IMR-90 (cell line): ENCODE measurements at places on chromosomes 11 and 22. TPM values are rescaled to one million over a fixed set of nuclear protein-coding genes. Genes with fewer than 3 reads are reported as not detected.
A peak's percentile ranks its signal among the peaks of the same experiment; 100 is the strongest.

HBG2 gene
- total RNA-seq = 0.54 TPM in 1 of 2 replicates, not detected in the other

PARVG gene
- total RNA-seq = not detected in 2 replicates

DNA sequence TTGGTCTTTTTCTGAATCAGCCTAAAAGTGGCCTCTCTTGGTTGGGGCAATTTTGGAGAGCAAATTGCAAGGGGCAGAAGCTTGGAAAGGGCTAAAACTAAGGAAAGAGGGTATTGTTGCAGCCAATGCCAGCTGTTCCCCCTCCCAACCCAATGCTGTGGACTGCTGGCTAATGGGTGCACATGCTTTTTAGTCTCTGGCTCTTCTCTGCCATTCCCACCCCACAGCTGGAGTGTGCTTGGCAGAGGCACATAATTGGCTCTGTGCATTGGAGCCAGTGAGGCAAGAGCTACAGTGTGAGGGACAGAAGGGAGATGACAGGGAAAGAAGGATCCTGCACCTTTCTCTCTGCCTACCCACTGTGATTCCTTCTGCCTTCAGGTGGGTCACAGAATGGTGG is 140.0 kb downstream of the NECTIN1 start:
- no peak overlapping the region for H3K4me3 ChIP-seq
- DNase-seq = no peak
- no peaks in the 10 kb centered on the region for H3K4me1 ChIP-seq

GRCh38 chr11:17730608-17731462 is 3.7 kb upstream of the KCNC1 start:
- H3K4me3 ChIP-seq = no peak overlapping the region
- H3K27ac ChIP-seq = no peak overlapping the region
- DNase-seq = peak; percentile 66
- H3K36me3 ChIP-seq = no peaks in the 10 kb centered on the region
- H3K4me1 ChIP-seq = no peaks in the 10 kb centered on the region
- H3K27me3 ChIP-seq = peaks cover 32% of the 10 kb centered on the region

- H3K27me3 ChIP-seq = no peaks in the 10 kb centered on the region
- no peak overlapping the region for H3K4me3 ChIP-seq
- H3K27ac ChIP-seq = no peak overlapping the region
- no peaks in the 10 kb centered on the region for H3K36me3 ChIP-seq
Observed at GRCh38 chr22:43554694-43555365, 143.0 kb downstream of the MPPED1 start.

PHF21B gene
- total RNA-seq = not detected in 2 replicates

BATF2 gene
- 0.36 and 0.56 TPM in 2 replicates for total RNA-seq

OMP gene
- not detected in 2 replicates for total RNA-seq

DNA sequence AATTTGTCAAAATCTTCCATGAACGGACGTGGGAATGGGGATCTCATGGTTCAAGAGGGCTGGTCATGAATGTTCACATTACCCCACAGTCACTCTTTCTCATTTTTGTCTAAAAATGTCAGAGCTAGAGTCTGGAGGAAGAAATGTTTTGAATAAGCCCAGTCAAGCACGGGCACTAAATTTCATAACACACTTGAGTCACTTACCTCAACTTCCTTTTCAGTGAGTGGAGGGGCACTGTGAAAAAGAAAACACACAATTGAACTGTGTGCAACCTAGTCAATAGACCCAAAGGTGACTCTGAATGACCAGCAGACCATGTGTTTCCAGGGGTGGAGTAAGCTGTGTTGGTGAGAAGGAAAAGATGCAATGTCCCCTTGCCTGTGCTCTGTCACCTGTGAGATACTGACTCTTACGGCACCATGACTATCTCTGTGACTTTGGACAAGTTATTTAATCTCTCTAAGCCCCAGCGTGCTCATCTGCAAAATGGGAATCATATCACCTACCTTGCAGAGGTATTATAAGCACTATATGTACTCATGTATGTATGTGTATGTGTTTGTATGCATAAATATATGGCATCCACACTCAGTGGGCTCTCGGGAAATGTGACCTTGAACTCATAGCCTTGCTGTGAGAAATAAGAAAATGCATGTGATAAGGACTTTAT is 38.2 kb upstream of the LYVE1 start:
- peak overlapping the region; percentile 93 for H3K27ac ChIP-seq
- H3K36me3 ChIP-seq = peaks cover 35% of the 10 kb centered on the region

SAA4 gene
- not detected in 2 replicates for total RNA-seq

DNA sequence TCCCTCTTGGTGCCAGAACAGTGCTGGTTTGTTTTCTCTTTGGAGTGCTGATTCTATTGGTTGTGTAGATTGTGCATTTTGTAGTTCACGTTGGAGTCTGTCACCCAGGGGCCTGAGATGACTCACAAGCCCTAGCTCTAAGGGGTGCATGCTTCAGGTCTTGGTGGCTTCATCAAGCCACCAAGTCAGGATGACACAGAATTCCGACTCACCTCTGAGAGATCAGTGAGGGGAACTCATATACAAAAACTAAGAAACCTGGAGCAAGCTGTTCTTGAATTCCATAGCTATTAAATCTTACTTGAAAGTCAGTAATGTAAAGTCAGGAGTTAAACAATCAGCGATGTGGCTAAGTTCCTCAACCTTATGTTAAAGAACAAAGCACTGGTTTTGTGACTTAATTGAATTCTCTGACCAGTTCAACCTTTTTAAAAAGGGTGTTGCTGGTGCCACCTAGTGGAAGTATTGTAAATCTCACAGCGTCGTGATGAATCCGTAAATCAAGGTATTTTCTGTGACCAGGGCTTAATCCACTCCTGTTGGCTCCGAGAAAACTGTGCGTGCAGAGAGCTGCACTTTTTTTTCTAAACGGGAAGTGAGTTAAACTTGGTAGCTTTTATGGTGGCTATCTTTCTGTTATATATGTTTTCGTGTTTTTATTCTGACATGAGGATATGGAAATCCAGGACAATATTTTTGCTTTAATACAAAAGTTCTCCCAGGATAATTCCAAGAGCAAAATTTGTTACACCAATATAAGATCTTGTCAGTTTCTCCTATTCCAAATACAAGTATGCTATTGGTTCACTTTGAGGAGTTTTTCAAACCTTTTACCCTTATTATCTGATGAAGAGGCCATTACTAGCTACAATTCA is 14.6 kb downstream of the MMP13 start:
- no peak overlapping the region for H3K27ac ChIP-seq
- H3K36me3 ChIP-seq = no peaks in the 10 kb centered on the region
- DNase-seq = peak; percentile 73
- no peak overlapping the region for H3K4me3 ChIP-seq
- peaks cover 1% of the 10 kb centered on the region for H3K27me3 ChIP-seq

- H3K27me3 ChIP-seq = no peaks in the 10 kb centered on the region
- no peak for DNase-seq
- H3K4me1 ChIP-seq = peaks cover 2% of the 10 kb centered on the region; the same call in 1 of the 2 replicates
- no peak overlapping the region for H3K4me3 ChIP-seq
Observed at GRCh38 chr11:130139401-130139800, 20.2 kb upstream of the ST14 start.

DNA sequence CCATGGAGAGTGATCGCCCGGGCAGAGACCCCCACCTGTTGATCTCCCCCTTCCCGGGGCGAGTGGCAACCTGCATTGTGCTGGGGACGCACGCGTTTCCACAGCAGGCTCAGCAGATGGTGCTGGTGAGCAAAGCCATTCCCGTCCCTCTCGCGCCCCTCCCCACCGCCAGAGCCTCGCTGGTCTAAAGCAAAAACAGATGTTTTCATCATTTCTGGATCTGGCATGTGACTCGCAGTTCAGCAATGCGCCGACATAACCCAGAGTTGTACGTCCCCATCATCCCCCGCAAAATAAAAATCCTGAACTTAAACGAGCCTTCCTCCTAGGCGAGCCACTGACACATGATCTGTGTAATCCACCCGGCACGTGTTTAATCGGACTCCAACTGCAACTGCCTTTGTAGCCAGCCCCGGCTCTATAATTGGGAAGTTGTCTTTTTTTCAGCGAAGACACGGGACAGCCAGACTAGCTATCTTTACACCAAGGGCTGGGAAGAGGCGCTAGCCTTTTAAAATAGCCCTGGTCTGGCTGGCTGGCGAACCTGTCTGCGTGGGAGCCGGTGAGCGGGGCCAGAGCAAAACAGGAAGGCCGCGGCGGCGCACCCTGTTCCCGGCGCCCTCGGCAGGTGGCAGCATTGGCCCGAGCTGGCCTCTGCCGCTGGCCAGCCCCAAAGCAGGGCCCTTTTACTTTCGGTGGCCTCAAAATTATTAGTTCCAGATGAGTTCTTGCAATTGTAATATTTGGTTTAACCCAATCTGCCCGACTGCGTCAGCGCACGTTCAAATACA is 203.0 kb upstream of the SORL1-AS1 start:
- H3K4me3 ChIP-seq = peak overlapping the region; percentile 28
- DNase-seq = peak; percentile 99
- H3K27ac ChIP-seq = peak overlapping the region; percentile 97
- no peaks in the 10 kb centered on the region for H3K36me3 ChIP-seq
- no peaks in the 10 kb centered on the region for H3K27me3 ChIP-seq

SLC22A6 gene
- not detected in 2 replicates for total RNA-seq

DNA sequence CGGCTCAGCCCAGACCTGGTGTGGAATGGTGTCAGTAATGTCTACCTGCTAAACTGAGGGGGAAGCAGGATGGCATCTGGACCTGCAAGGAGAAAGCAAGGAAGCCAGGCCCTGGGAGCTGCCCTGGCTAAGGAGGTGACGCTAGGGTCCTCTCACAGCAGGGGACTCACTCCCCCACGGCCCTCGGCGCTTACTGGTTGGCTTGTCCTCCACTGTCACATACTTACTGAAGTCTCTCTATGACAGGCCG is 48.9 kb downstream of the TPBGL start:
- H3K27ac ChIP-seq = no peak overlapping the region
- no peak for DNase-seq
- H3K27me3 ChIP-seq = peaks cover 1% of the 10 kb centered on the region; the same call in 1 of the 2 replicates

DNA sequence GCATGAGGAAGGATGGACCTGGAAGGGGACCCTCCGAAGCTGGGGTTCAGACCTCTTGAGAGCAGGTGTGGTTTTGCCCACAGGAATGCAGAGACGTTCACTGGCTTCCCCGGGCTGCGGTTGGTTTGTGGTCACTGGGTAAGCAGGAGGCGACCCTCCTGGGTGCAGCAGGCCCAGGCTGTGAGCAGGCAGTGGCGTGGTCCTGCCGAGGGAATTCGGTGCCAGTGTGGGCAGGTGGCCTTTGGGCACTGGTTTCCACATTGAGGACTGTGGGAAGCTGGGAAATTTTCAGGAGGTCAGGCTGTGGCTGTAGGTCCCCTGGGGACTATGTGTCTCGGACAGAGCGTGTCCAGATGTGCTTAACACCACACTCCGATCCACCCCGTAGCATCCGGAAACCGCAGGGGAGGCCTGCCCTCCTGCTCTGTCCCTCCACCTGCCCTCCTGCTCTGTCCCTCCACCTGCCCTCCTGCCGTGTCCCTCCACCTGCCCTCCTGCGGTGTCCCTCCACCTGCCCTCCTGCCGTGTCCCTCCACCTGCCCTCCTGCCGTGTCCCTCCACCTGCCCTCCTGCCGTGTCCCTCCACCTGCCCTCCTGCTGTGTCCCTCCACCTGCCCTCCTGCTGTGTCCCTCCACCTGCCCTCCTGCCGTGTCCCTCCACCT is 27.5 kb downstream of the TPCN2 start:
- H3K27me3 ChIP-seq = no peaks in the 10 kb centered on the region
- H3K4me3 ChIP-seq = no peak overlapping the region
- H3K36me3 ChIP-seq = peaks cover 31% of the 10 kb centered on the region
- peak; percentile 68 for DNase-seq
- peak overlapping the region; percentile 15 for H3K27ac ChIP-seq

- no peak overlapping the region for H3K27ac ChIP-seq
- peaks cover 2% of the 10 kb centered on the region; the same call in 1 of the 2 replicates for H3K4me1 ChIP-seq
- peaks cover 34% of the 10 kb centered on the region for H3K36me3 ChIP-seq
- DNase-seq = peak; percentile 57
- no peak overlapping the region for H3K4me3 ChIP-seq
- peaks cover 2% of the 10 kb centered on the region; the same call in 1 of the 2 replicates for H3K27me3 ChIP-seq
Observed at GRCh38 chr11:72684236-72684912, 10.2 kb upstream of the PDE2A start.

DNA sequence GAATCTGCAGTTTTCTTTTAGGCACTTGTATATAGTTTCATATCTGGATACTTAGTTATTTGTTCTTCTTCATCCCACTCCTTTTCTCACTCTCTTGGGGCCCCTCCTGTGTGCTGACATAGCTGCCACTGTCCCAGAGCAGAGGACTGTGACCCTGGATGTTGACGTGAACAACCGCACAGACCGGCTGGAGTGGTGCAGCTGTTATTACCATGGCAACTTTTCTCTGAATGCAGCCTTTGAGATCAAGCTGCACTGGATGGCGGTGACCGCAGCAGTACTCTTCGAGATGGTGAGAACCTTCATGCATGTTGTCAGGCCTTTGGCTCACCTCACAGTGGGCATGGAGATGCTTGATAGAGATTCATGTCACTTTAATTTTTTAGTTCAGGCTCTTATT is 50.9 kb upstream of the YWHAH start:
- no peaks in the 10 kb centered on the region for H3K27me3 ChIP-seq
- no peak for DNase-seq
- peaks cover 6% of the 10 kb centered on the region; the same call in 1 of the 2 replicates for H3K36me3 ChIP-seq
- H3K4me1 ChIP-seq = peaks cover 9% of the 10 kb centered on the region; the same call in 1 of the 2 replicates
- no peak overlapping the region for H3K4me3 ChIP-seq

DNA sequence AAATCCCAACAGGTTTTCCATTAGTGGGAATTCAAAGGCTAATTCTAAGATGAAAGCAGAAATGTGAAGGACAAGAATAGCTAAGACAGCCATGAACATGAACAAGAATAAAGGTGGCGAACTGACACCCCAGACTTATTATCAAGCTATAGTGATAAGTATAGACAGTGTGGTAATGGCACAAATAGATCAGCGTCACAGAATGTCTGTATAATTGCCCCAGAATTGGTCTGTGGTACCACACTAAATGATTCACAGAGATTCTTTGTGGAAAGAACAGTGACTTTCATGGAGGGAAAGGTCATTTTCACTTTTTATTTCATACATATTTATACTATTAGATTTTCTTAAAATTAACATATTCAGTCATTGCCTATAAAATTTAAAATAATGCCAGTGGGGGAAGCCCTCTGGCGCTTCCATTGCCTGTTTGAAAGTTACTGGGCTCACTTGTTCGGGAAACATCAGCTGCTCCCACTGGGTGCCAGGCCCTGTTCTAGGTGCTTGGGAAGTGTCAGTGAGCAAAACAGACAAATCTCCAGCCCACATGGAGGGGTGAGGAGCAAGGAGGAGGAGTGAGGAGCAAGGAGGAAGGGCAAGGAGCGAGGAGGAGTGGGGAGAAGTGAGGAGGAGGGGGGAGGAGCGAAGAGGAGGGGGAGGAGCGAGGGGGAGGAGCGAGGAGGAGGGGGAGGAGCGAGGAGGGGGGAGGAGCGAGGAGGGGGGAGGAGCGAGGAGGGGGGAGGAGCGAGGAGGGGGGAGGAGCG is 11.3 kb upstream of the NLRP6 start:
- no peak for DNase-seq
- H3K27ac ChIP-seq = no peak overlapping the region
- H3K4me3 ChIP-seq = no peak overlapping the region
- no peaks in the 10 kb centered on the region for H3K36me3 ChIP-seq
- H3K27me3 ChIP-seq = peaks cover 18% of the 10 kb centered on the region

ISX gene
- not detected in 2 replicates for total RNA-seq

DNA sequence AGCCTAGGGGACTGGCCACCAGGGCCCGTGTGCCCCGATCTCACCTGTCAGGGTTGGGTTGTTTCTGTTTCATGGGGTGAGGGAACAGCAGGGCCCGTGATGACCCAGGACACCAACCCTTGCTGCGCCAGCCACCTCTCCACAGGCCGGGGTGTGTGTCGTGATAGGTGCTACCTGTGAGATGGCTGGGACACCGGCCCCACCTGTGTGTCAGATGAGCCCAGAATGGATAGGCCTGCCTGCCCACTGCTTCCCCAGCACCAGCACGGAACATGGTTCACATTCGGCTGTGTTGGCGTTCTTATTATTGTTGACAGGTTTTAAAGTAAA is 7.1 kb downstream of the CLDN5 start:
- H3K36me3 ChIP-seq = no peaks in the 10 kb centered on the region
- H3K4me3 ChIP-seq = no peak overlapping the region
- no peak for DNase-seq
- H3K27me3 ChIP-seq = no peaks in the 10 kb centered on the region
